CD4-positive, alpha-beta T cell treated with Interleukin-21 for 1 hour (primary cell): ENCODE measurements at places on chromosomes 2 and 18.
A peak's percentile ranks its signal among the peaks of the same experiment; 100 is the strongest.

DNA sequence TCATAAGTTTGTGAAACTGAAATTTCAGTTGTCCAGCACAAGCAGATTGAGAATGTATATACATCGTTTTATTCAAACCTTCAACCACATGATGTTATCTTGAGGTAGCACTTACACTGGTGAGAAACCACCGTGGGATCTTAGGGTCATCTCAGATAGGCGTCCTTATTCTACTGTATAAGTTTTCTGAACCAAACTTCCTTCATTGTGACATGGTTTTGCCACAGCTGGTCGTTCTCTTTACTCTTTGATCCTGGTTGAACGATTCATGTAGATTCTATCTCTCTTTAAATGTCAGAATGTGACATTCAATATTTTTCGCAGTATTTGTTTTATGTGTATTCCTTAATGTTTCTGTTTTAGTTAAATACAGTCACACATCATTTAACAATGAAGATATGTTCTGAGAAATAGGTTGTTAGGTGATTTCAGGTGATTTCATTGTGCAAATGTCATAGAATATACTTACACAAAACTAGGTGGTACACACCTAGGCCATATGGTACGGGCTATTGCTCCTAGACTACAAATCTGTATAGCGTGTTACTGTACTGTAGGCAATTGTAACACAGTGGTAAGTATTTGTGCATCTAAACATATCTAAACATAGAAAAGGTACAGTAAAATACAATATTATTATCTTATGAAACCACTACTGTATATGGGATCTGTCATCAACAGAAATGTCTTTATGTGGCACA is 17.9 kb upstream of the ARHGAP25 start:
- DNase-seq: no peak

DNA sequence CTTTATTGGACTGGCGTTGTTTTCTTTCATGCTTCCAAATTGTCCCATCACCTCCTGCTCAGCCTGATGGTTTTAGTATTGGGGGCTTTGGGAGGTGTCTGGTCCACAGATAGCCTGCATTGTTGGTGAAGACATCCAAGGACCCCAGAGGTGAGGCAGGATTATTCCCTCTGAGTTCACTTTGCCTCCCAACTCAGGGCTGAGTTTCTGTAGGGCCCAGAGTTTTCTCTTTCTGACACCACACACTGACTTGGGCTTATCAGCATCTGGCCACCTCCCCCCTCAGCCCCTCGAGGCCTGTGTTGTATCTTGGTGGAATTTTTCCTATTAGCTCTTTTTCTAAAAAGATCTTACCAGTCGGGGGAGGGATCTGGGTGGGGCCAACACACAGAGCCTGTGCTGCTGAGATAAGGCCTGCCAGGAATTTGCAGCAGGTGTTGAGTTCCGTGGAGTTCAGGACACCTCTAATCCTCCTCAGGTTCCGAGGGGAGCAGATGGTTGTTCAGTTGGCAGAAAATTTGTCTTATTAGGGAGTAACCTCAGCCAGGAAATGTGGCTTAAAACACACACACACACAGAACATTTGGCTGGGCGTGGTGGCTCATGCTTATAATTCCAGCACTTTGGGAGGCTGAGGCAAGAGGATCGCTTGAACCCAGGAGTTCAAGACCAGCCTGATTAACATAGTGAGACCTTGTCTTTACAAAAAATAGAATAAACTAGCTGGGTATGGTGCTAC is 7.3 kb downstream of the EMILIN2 start:
- DNase-seq: no peak

DNA sequence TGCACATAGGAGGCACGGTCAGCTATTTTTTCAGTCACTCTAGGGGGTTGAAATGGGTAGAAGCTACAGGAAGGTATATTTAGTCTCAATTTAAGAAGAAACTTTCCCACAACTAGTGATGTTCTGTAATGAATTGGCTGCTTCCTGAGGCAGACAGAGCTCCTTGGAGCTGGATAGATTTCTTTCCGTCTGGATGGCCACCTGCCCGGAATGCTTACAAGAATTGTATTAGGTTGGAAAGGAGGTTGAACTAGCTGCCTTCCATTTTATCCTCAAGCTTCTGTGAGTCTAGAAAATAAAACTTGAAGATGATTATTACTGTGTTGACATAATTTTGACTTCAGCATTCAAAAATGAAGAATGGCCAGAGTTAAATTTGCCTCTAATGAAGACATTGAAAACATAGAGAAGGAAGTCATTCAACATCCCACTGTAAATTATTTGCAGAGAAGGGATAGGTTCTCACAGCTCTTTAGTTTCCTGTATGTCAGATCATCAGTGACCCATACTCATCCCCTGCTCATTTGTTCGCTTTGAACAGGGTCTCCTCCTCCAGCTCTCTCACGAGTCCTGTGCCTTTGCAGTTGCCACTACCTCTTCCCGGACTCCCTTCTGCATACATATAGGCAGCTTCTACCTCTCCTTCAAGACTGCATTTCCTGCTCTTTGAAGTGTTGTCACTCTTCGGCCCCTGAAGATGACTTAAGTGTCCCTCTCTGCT is 88.8 kb downstream of the CRIM1 start:
- no peak for DNase-seq

GRCh38 chr2:151189125-151189524 is 72.5 kb downstream of the RBM43 start:
- peak; percentile 16 for DNase-seq

DNA sequence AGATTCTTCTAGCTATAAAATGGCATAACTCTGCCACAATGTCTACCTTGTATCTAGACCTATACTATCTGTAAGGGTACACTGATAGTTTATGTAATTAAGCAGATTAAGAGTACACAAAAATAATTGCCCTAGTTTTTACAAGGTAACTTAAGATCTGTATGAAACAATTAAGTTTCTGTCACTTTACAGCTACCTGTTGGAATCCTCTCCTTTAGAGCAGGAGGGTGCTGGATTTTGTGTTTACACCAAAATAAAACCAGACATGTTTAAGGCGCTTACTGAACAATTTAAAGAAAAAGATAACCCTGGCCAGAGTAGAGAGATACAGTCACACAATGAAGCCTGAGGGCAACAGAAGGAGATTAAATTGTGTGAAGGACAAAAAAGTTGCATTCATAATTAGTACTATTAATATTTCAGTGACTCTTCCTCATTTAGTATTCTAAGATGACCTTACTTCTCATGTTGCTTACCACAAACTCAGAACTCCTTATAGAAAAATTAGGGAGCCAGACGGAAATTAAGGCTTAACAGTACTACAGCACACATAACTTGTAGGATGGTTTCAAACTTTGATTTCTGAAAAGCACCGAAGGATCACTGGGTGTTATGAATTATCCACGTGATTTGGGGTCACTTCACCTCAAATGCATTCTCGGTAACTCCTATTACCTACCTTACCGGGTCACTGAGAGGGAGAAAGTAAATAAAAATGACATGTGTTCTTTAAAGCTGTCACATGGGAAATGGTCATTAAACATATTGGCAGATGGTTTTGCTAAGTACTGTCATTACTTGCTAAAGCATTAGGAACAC is 1.0 kb downstream of the DARS1 start:
- DNase-seq: no peak

GRCh38 chr2:163723881-163724280 is 11.9 kb downstream of the FIGN start:
- DNase-seq: no peak

DNA sequence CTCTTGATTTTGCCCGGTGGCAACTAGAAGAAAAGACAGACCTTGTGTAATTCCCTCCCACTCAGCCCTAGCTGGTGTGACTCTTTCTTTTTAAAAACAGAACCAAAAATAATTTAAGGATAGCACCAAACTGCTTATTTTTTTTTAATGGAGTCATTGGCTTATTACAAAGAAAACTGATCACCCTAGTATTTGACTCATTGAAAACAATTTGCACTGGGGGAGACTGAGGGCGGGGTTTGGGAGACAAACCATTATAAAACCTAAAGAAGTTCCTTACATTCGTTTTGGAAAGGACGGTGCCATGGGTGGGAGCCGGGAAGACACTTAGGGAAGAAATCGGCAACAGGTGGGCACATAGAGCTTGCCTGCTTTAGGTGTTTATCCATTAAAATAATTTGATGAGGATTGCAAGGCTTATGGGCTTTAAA is 2.5 kb downstream of the PAX3 start:
- DNase-seq: no peak

DNA sequence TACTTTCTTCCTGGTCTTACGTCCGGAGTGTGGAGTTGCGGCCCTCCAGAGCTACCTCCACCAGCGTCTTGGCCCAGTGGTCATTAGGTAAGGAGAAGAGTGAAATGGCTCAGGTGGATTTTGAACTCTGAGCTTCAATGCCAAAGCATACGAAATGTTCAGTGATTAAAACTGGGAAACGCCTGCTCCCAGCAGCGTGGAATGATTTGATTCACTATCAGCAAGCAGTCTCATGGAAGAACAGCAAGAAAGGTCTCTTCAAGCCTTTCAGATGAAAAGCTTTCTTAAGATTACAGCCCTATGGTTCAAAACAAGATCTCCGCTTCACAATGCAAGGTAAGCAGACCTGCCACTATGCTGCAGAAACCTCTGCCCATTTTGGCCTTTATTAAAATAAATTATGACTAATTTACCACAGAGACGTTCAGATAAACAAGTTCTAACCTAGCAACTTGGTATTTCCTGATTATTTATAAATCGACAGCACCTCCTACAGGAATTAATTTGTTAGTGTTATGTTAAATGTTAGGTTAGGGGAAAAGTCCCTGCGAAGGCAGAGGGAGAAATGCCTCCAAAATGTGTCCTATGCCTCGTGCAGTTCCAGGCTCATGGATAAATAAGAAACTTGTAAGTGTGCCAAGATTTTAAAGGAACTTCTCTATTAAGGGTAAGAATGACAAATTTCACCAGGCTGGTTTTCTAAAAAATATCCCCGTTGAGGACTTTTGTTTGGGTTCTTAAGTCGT is 10.1 kb downstream of the SP9 start:
- DNase-seq: peak; percentile 37

DNA sequence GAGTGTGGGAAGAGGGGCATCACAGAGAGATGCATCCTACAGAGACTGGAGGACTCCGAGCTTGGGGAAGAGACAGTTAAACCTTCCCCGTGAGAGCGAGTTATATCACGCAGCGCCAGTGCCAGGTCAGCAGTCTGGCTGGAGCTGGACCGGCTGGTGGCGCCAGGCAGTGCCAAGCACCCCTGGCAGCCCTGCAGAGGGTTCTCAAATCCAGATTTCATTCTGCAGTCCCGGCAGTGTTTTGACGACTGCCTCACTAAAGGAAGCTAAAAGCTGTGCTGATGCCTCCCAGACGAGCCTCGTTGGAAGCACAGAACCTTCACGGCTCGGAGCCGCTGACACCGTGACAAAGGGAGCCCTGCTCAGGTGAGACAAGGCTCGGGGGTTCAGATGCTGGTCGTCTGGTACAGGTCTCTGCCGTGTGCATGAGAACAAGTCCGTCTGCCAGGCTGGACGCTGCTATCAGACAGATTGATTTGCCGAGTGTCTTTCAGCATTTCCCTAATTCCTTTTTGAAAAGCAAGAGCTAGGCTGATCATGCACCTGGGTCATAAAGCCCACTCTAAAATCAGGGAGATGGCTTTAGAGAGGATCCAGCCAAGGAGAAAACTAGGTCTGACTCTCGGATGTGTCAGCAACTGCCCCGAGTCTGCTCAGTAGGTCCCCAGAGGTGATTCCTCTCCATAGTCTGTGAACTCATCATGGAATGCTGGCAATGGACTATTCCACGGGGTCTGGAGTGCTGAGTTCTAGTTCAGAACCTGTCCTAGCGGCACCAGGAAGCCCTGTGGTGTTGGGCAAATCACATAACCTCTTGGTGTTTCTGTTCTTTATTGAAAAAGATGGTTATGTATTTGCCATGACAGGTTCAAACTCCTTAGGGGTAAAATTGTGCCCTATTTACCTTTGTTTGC is 240.6 kb downstream of the SOX11 start:
- no peak for DNase-seq

- DNase-seq: no peak
Measured at GRCh38 chr2:157052685-157053224, 204.8 kb upstream of the GALNT5 start.

DNA sequence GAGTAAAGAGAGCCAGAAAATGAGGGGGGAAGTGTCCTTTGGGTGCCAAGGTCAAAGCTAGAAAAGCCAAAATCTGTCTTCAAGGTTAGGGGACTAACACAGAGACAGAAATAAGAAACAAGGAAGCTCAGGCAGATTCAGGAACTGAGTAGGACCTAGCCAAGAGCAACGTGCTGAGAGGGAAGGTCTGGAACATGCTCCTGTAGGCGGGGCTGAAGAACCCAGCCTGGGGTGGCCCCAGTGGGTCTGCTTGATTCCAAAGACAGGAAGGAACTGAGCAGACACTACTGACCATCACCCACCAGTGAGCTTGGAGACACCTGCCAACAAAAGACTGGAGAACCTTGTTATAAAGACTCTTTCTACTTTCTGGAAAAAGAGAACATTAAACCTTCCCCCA is 105.1 kb downstream of the SP3 start:
- DNase-seq: peak; percentile 1

DNA sequence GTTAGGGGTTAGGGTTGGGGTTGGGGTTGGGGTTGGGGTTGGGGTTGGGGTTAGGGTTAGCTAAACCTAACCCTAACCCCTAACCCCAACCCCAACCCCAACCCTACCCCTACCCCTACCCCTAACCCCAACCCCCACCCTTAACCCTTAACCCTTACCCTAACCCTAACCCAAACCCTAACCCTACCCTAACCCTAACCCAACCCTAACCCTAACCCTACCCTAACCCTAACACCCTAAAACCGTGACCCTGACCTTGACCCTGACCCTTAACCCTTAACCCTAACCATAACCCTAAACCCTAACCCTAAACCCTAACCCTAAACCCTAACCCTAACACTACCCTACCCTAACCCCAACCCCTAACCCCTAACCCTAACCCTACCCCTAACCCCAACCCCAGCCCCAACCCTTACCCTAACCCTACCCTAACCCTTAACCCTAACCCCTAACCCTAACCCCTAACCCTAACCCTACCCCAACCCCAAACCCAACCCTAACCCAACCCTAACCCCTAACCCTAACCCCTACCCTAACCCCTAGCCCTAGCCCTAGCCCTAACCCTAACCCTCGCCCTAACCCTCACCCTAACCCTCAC is 24.1 kb upstream of the RABL2A start:
- no peak for DNase-seq

DNA sequence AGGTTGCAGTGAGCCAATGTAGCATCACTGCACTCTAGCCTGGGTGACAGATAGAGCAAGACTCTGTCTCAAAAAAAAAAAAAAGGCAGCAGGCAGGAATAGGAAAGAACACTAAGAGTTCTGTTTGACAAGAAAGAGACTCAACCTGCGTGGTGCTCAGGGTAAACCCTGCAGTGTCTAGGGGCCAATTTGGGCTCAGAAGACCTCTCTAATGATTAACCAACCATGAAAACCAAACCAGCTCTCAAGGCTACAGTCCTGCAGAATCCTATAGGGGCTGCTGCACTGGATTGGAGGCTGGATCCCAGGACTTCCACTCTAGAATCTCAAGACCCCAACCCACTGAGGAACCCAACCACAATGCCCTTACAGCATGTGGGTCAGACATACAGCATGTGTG is 2.4 kb downstream of the TRABD2A start:
- no peak for DNase-seq

DNA sequence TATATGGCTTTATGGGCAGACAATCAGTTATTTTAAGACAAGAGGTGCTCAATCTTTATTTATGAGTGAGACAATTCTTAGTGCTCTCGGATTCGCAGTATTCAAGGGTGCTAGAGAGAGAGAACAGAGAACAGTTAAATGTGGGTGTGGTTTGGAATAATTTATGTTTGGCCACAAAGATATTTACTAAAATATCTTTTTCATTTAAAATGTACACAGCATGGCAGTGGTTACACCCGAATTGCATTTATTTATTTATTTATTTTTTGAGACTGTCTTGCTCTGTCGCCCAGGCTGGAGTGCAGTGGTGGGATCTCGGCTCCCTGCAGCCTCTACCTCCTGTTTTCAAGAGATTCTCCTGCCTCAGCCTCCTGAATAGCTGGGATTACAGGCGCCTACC is 109.2 kb downstream of the CDCA7 start:
- DNase-seq: no peak
